ENCODE measurements at places on chromosomes 13 and 19.
A peak's percentile ranks its signal among the peaks of the same experiment; 100 is the strongest.

GRCh38 chr19:5059213-5059574 is 90.3 kb downstream of the KDM4B start:
- DNase-seq = no peak

GRCh38 chr19:39405958-39406655 is 540 bp upstream of the ZFP36 start:
- peak; percentile 90 for DNase-seq

- no peak for DNase-seq
Observed at GRCh38 chr13:113972451-113973217, 1.2 kb downstream of the C13orf46 start.

DNA sequence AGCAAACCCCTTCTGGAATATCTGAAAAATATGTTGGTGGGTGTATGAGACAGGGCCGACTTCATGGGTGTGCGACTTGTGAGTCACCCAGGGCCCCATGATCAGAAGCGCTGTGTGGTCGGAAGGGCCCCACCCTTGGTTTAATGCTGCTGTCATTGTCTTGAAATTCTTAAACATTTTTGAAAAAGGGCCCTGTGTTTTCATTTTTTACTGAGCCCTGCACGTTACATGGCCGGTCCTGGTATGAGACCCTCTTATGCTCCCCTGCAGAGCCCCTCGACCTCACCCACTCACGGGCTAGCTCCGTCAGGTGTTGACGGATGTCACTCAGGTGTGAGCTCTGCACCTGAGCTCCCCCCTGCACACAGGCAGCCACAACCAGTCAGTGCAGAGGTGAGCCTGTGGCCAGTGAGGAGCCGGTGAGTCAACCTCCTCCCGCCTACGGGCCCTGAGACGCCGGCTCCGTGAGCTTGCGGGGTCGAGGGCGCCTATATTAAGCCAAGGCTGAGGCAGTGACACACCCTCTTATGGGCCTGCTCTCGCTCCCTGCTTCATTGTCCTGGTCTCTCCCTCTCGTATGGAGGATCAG is 27.7 kb downstream of the GADD45B start:
- DNase-seq = peak; percentile 75

GRCh38 chr13:96862999-96863398 is 131.3 kb downstream of the OXGR1 start:
- no peak for DNase-seq

Measured in activated T-cell treated with anti-CD3 and anti-CD28 coated beads, Interleukin-2, amount 50 U/mL, for 24 hours (primary cell).